ENCODE measurements at places on chromosomes 6 and 20.

DNA sequence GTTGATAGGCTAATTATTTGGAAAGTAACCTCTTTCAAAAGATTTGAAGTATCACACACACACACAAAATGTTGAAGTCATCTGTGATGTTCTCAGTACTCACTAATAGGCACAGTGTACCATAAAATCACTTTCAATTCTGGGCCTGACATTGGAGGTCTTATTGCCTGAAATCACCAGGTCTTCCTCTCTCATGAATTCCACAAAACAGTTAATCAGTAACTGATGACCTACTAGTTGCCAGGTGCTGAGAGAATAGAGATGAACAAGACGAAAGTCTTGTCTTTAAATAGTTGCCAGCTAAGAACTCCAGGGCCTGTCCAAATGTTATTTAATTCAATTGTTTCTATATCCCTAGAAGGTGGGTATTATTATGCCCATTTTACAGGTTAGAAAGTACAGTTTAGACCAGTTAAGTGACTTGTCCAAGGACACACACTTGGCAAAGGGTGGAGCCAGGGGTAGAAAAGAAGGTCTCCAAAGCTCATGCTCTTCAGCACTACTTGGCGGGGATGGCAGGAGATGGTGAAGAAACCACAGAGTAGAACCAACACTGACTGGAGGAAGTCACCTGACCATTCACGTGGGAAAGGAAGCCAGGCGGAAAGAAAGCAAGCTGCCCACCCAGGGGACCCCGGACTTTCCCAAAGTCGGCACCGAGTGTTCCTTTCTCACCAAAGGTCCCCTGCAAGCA lies 116.4 kb downstream of the KIF6 start:
- no peak for DNase-seq

- no peak for DNase-seq
Measured at GRCh38 chr20:33927724-33928123, 66.0 kb upstream of the RALY start.

DNA sequence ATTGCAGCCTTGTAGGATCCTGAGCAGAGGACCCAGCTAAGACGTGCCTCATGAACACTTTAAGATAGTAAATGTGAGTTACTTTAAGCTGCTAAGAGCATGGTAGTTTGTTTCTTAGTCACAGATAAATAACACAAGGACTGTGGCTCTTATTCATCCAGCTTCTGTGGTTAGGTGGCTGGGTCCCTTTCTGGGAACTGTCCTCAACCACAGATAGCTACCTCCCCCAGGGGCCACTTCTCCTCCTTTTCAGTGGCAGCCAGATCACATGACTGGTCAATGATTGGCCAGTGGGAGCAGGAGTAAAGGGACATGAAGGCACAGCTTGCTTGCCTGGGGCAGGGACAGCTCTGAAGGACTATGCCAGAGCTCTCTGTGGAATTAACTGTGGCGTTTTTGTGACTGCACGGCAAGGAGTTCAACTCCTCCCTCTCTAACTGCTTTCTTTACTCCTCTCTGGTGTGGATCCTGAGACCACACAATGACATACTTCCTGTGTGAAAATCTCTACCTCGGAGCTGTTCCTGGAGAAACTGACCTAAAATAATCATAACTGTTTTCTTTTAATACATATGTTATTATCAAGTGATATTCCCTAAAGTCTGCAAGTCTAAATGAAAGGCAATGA lies 76.5 kb downstream of the NRN1 start:
- no peak for DNase-seq

- DNase-seq, result no peak
Measured at GRCh38 chr20:37309936-37310590, 20.6 kb downstream of the MANBAL start.

DNA sequence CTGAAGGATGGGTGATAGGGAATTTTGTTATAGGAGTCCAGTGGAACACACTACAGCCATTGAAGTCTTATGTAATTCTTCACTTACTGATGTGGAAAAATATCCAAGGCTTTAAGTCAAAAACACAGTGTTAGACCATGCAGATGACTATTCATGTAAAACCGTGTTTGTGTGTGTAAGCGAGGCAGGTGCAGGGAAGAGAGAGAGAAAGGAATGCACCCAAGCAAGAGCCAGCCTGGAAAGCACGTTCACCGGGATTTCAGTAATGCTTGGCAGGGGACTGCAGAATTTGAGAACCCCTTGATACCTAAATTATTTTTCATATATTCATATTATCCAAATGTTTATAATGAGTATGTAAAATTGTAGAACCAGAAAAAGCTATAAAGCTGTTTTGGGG lies 17.9 kb downstream of the RALGAPA2 start:
- DNase-seq, result no peak

DNA sequence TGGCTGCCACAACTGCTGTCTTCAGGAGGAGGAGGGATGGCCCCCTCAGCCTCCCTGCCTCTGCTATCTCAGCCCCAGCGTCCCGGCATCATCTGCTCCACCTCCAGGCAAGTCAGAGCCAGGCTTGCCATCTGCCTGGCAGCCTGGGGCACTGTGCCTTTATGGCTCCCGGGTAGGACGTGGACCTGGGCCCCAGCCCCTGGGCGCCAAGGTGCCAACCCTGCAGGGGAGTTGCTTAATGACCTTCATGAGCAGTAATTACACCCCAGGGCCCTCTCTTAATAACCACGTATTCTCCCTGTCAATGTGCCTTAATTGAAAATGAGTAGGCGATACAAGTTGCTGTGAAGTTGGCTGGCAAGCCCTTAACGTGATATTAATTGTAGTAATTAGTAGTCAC lies 122.1 kb upstream of the MLN start:
- DNase-seq, result peak; percentile 77

DNA sequence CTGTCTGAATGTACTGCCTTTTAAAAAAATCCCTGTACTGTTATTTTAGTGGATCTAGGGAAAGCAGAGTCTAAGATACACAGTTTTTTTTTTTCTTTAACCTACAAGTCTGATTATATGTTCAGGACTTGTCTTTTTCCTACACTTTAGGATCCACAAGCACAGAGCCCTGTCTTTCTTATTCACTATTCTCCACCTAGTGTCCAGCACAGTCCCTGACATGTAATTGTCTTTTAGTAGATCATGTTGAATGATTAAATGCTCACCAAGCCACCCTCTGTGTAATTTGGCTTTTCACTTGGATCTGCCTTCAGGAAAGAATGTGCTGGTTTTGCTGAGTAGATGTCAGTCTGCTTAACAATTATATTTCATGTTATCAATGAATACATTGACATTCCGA lies 35.8 kb upstream of the YWHAB start:
- no peak for DNase-seq

GRCh38 chr6:42135722-42136121 lies 6.7 kb downstream of the C6orf132 start:
- DNase-seq, result no peak

GRCh38 chr6:80457439-80457933 lies 351.0 kb downstream of the BCKDHB start:
- DNase-seq, result peak; percentile 87

DNA sequence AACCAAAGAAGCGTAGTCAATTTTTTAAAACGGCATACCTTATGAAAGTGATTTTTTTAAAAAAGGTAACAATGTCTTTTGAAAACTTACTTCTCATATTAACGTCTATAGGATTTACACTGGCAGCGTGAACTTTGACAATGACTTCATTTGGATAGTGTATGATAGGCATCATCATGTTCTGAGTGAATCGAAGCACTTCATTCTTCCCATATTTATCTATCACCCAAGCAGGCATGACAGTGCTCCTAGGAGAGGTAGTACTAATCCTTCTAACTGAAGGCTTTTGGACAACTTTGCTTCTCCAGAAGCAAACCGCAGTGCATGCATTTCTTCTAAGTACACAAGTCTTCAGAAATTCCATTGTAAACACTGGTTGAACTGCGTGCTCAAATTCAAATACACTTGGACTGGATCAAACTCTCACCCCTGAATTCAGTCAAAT lies 618 bp downstream of the RTN4IP1 start:
- no peak for DNase-seq

DNA sequence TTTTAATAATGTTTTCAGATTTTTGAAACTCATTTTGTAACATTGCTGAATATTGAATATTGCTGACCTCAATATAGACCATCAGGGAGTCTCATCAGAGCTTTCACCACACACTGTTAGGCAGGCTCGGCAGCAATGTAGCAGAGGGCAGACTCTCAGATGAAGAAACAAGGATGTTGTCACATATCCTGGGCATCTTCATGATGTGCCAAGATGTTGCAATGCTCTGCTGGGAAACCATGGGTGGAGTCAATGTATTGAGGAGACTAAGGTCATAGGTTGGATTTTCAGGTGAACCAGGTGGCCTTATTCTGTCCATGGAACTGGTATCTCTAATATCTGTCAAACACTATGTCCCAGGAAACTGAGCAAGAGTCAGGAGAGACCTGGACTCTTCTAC lies 27.3 kb downstream of the NR2E1 start:
- DNase-seq, result no peak

DNA sequence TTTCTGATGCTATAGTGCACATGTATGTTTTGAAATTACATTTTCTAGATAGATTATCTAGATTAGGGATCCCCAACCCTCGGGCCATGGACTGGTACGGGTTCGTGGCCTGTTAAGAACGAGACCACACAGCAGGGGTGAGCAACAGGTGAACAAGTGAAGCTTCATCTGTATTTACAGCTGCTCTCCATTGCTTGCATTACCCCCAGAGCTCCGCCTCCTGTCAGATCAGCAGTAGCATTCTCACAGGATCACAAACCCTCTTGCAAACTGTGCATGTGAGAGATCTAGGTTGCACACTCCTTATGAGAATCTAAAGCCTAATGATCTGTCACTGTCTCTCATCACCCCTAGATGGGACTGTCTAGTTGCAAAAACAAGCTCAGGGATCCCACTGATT lies 10.4 kb downstream of the CEP57L1 start:
- no peak for DNase-seq

DNA sequence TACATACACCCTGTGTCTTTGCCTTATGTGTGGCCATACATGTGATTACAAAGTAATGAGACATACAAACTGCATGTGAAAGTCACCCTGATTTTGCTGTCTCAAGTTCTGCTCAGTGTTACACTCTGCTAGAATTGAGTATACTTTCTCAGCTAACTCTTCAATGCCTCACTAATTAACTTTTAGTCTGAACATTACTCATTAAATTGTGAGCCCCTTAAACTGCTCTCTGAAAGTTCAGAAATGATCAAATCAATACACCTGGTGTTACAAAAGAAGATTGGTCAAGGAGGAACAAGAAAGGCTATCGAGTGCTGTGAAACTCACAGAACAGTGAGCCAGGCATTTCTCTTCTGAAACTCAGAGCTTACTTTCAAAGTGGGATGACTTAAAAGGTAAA lies 71.3 kb downstream of the MKKS start:
- DNase-seq, result no peak

DNA sequence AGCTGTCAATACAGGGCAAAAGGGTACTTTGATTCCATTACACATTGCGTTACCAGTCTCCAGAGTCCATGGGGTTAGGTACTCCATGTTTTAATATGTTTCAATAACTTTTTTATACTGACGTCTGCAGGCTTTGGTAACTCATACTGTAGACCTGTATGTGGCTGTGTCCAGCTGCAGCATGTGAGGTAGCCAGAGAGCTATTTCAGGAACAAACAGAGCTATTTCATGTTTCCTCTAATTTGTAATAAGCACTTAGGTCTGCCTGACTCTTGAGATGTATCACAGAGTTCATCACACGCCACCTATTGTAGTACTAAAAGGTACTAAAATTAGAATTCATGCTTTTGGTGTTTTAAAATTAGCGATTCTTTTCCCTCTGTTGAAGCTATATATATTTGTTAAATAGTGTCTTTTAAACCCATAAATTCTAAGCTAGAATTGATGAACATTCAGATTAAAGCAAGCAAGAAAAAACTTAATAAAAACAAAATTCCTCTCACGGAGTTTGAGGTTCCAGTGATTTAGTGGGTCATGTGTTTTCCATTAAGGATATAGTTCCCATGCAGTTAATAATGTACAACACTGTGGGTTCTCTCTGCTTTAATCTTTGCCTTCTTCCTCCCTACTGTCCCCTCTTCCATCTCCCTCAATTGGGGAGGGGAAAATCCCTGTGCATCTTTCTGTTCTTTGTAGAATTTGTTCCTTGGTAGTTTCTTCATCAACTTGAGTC lies 37.0 kb downstream of the FOXO3 start:
- no peak for DNase-seq

DNA sequence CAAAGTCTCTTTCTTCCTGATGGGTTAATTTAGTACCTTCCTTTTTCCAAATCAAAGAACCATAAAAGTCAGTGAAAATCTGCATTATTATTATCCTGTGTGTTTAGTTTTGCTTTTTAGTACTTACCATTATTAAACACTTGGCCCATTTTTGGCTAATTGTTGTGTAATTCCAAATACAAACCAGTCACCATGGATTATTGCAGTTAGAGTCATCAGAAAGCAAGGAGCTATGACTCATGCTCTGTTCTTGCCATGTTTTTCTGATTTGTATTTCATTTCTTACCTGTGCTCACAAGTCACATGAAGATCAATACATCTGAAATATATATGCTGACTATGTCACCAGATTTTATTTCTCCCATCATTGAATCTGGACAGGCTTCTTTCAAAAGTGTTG lies 31.3 kb downstream of the SLC22A3 start:
- DNase-seq, result no peak

DNA sequence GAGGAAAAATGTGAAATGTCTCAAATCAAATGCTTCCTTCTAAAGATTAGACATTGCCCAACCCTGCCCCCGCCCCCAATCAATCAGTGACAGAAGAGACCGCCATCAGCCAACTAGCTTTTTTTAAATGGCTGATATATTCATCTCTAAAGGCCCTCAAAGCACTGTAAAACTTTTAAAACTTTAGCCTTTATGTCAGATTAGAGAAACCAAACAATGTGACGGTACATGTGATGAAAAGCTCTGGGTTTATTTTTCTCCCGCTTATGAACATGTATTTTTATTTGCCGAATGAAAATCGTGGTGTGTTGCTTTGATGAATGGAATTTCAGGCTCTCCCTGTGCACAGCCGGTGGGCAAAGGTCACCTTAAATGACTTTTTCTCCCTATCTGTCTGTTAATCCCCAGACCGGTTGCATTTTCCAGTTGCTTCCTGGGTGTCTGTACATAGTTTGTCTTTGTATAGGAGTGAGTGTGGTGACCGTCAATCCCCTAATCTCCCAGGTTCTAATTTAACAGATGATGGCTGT lies 38.5 kb downstream of the TBC1D7 start:
- no peak for DNase-seq

GRCh38 chr20:56843817-56844216 lies 214.7 kb downstream of the TFAP2C start:
- DNase-seq, result no peak

DNA sequence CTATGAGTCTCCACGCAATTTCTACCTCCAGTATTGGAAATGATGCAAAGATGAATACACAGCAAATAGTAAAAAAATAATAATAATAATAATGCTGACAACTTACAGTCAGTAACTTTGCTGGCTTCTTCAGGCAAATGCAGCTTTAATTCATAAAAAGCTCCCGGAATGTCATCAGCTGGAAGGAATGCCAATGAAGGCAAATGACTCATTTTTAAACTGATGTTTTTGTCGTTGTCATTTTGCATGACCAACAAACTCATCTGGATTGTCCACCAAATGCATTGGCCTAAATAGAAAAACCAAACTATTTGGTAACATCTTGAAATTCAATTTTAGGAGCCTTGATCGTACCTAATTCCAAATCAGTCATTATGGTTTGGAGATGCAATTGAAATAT lies 217.1 kb downstream of the ALDH8A1 start:
- no peak for DNase-seq

GRCh38 chr6:12112540-12113189 lies 100.6 kb downstream of the HIVEP1 start:
- DNase-seq, result no peak
